ENCODE measurements at places on chromosomes 11 and 22. TPM values are rescaled to one million over a fixed set of nuclear protein-coding genes. Genes with fewer than 3 reads are reported as not detected.
A peak's percentile ranks its signal among the peaks of the same experiment; 100 is the strongest.

GRCh38 chr11:102974552-102975280 lies 19.2 kb upstream of the MMP13 start:
- peak; percentile 41 for DNase-seq

DNA sequence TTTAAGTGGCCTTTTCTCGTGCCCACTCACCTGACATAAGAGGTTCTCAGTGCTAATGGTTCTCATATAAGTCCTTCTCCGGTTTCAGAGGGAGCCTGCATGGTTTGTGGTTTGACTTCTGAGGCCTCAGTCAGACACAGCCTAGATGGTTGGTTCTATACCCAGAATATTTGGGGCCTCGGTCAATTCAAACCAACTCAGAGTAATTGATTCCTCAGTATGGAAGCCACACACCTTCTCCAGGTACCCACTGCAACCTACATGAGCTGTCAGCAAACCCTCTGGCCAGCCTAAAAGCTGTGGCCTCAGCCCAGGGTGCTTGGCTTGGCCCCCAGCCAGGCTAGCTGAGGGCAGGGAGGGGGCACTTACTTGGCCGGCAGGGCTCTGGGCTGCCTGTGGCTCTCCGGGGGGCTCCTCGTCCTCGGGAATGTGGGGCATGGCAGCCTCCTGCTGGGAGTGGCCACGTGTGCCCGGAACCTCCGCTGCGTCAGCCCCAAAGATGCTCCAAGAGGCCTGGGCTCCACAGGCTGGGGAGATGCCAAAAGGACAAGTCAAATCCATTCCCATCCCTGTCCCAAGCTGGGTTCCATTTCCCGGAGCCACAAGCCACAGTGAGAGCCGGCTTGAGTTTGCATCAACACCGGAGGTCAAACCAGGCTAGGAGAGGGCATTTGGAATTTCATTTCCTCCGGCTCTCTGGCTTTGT lies 41.7 kb downstream of the IRAG1 start:
- no peak for DNase-seq

GRCh38 chr22:24331468-24332440 lies 61.1 kb downstream of the SPECC1L start:
- no peak for DNase-seq

TSSC4 gene
- 25.7 TPM for total RNA-seq

DEFB131B gene
- not detected for total RNA-seq
